ENCODE measurements at places on chromosomes 2 and 18. TPM values are rescaled to one million over a fixed set of nuclear protein-coding genes. Genes with fewer than 3 reads are reported as not detected.

Gene SMAD7
- 68.9 TPM for total RNA-seq

Gene ARHGAP28
- total RNA-seq = 15.7 TPM

Gene REG3G
- not detected for total RNA-seq

Gene TCF23
- total RNA-seq = not detected

Gene PKDCC
- total RNA-seq = 65.5 TPM

Gene METAP1D
- total RNA-seq = 4.1 TPM

Gene DIPK1C
- not detected for total RNA-seq

Gene ACYP2
- total RNA-seq = 14.0 TPM
